Lung (tissue), 17 donors: ENCODE measurements at places on chromosomes 2 and 18.
A peak's percentile ranks its signal among the peaks of the same experiment; 100 is the strongest.

DNA sequence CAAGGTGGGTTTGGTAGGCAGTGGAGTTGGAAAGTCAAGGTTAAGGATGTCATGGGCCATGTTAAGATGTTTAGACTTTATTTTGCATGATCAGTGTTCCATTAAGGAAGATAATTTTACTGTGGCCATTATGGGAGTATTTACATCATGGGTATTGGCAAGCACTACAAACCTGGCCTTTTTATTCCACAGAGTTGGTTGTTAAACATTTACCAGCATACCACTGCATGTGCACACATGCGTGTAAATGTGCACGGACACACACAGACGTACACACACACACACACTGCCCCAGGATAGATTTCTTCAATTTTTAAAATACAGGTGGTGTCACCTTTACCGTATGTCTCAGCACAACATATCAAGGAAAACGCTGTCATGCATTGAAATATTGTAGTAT, 51.4 kb upstream of the ITGA6 start:
- no peak for DNase-seq

- no peak for DNase-seq
Observed at GRCh38 chr2:118848381-118849225, 1.2 kb upstream of the EN1 start.

GRCh38 chr2:232377319-232377718, 1.2 kb upstream of the ALPP start:
- DNase-seq = no peak

GRCh38 chr18:69022426-69022825, 224.5 kb downstream of the CCDC102B start:
- no peak for DNase-seq

DNA sequence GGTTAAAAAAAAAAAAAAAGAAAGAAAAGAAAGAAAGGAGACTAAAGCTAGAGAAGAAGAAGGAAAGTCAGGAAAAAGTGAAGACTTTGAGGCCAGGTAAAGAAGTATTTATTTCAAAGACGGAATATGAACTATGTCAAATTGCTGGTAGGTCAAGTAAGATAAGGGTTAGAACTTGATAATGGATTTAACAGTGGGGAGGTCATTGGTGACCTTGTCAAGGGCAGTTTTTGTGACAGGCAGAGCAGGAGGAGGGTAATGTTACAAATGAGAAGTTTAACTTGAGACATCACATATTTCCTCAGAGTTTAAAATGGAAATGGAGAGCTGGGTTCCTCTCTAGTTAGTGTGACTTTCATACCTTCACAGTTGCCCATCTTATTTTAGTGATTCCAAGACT, 9.5 kb downstream of the WDR7 start:
- no peak for DNase-seq

DNA sequence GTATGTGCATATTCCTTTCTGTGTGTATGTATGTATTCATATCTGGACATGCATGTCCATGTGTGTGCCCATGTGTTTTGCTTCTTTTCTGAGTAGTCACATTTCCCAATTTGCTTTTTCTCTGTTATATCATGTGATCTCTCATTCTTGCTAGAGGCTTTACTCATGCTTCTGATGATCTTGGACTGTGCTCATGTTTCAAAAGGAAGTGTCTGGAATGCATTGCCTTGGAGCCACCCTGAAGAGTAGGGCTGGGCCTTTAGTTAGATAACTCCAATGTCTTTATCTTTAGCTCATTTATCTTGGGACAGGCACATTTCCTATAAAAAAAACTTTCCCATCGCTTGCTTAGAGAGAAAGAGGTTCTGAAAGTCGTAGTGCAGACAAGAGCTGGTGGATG, 859.2 kb downstream of the CNTNAP5 start:
- peak; percentile 26 for DNase-seq

- DNase-seq = no peak
Observed at GRCh38 chr18:75076286-75076685, 132.7 kb downstream of the PTGR3 start.

GRCh38 chr2:69743847-69744264, 1.9 kb downstream of the ANXA4 start:
- DNase-seq = no peak

- DNase-seq = no peak
Observed at GRCh38 chr2:47501374-47502200, 98.6 kb downstream of the MSH2 start.

DNA sequence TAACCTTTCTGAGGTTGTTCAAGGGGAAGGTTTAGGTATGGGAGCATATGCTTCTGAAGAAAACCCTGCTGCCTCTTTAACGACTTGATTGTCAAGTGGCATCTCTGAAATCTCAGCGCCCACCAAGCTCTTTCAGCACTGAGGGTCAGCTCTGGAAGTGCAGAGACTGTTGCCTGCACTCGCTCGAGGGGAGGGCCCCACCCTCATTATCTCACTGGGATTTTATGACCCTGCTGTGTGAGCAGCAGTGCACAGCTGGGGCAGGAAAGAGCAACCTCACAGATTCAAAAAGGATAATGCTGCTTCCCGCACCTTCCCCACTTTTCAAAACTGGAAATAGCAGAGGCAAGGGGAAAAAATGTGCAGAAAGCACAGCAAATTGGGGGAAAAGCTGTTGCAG, 56.9 kb upstream of the SPRED2 start:
- no peak for DNase-seq

DNA sequence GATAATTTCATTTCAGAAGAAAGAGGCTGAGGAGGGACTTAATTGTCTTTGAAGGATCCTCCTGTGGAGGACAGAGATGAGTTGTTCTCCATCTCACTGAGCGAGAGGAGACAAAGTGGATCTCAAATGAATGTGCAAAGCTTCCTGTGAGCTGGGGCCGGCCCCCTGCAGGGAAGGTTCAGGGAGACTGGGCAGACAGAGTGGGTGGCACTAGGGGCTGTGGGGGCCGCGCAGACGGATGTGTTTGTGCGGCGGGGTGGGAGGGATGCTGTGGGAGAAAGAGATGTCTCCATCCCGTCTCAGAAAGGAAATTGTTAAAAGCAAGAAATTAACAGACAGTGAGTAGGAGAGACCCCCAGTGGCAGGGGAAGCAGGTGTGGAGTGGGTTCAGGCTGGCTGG, 29.1 kb downstream of the KLHL29 start:
- no peak for DNase-seq

DNA sequence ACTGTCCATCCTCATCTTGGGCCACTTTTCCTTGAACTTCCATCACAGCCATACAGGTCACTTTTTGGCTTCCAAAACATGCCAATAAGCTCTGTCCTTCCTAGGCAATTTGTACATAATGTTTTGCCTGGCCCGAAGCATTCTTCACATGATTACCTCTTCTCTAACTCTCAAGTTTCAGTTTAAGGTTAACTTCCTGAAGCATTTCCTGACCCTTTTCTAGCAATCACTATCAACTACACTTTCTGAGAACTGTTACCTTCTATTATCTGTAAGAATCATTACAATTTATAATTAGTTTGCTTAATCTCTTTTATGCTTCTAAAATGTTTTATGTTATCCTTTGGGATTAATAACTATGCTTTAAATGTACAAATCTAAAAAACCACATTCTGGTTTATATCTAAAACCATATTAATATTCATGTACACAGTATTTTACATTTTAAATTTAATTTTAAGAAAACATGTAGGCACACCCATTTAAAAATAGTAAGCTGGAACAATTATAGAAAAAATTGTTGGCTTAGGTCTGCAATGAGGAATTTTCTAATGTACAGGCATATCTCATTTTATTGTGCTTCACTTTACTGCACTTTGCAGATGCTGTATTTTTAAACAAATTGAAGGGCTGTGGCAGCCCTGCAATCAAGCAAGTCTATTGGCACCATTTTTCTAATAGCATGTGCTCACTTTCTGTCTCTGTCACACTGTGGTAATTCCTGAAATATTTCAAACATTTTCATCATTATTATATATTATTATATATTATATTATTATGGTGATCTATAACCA, 76.4 kb downstream of the C2orf74 start:
- DNase-seq = no peak

DNA sequence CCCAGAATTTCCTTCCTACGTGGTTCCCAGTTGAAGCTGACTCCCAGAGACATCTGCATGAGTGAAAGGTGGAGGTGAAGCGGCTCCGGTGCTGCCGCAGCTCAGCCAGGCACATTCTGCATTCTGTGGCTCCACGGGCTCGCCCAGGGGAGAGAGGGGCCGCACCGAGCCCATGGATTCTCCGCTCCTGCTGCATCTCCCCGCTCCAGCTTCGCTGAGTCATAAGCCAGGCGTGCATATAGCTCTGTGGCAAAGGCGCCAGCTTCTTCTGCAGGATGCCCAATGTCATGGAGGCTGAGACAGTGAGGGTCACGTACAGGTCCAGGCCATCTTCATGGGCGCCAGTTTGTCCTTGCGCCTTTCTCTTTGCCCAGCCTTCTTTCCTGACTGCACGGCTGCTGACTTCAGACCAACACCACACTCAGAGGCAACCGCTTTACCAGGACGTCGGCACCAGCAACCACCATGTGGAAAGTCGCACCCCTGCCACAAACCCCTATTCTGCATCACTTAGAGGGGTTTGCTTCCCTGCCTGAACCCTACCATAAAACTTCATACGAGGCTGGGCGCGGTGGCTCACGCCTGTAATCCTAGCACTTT, 215.7 kb downstream of the MGAT5 start:
- no peak for DNase-seq

GRCh38 chr2:209553913-209554312, 130.1 kb downstream of the MAP2 start:
- DNase-seq = no peak

DNA sequence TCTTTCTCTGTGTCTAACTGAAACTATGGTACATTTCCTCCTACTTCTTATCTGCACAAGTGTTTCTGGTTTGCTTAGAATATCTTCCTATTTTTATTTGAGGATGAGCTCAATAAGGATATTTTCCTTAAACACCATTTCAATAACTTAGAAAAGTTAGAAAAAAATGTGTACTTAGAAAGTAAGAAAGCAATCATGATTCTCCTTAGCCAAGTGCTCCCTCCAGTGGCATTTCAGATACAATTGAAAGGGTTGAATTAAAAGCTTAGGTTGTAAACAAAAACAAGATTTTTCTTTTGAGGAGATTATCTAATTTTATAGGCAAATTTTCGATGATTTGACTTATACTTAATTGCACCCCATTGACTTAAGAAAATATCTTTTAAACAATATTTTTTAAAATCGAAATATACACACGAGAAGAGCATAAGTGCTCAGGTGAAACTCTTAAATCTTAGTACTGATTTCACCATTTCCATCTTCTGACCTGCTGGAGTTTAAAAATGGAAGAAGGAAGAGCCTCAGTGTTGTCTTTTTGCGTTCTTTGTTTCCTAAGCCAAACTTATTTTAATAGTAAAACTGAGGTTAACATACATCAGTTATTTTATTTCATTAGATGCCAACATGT, 26.9 kb downstream of the C18orf63 start:
- DNase-seq = peak; percentile 90

- DNase-seq = no peak
Observed at GRCh38 chr2:120850551-120850950, 114.9 kb downstream of the GLI2 start.

- no peak for DNase-seq
Observed at GRCh38 chr18:59822612-59823550, 76.9 kb upstream of the PMAIP1 start.

DNA sequence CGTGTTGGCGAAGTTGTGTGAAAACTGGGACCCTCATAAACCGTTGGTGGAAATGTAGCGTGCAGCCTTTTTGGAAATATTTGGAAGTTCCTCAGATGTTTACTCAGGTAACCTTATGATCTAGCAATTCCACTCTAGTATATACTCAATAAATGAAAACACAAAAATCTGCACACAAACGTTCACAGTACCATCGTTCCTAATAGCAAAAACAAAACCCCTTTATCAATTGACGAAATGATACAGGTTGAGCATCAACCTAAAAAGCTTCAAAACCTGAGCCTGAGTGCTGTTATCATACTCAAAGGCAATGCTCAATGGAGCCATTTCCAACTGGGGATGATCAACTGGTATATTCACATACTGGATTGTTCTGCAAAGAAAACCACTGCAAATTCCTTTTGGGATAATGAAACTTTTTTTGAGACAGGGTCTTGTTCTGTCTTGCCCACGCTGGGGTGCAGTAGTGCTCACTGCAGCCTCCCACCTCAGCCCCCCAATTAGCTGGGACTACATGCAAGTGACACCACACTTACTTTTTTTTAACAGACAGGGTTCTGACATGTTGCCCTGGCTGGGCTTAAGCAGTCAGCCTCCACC, 777 bp upstream of the C18orf32 start:
- DNase-seq = no peak

GRCh38 chr2:147297820-147298219, 547.0 kb upstream of the ACVR2A start:
- DNase-seq = no peak

DNA sequence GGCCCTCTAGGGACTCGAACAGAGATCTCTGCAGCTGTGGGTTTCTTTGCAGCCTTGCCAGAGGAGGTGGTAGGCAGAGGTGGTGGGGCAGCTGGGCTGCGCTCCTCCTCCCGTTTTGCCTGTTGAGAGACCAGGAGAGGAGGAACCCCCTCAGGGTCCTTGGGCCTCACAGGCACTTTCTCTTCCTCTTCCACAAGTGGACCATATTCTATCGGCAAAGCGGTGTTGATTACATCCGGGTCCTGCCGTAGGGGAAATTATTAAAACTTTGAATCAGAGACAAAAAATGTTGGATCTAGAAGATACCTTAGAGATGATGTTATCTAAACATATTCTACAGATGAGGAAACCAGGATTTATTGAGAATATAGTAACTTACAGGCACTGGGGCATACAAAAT, 78.5 kb downstream of the CLIP4 start:
- no peak for DNase-seq

- peak; percentile 34 for DNase-seq
Observed at GRCh38 chr2:179646862-179647587, 214.4 kb downstream of the ZNF385B start.

DNA sequence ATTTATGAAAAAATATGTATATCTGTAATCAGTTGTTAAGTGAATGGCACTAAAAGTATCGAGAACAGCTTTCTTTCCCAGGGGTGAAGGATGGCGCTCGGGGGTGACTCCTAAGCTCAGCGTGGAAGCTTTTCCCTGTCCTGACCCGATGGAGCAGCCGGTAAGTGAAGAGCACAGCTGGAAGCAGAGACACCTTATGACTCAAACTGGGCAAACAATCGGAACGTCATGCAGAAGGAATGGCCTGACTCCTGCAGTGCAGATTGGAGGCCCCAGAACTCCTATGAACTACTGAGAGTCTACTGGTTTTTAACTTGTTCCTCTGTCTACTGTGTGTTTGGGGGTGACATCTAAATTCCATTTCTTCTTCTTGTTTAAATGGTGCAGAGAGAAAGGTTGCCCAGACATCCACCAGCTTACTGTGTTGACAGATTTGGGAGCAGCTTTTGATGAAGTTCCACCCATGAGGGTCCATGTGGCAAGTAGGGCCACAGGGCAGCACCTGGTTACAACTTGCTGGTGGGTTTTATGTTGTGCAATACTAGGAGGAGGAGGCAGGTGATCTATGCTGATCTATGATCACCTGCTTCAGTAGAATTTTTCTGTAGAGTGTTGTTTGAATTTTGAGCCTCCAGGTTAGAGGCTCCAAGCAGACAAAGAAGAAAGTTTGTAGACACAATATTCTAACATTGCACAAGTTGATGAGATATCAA, 52.8 kb upstream of the TMEM182 start:
- no peak for DNase-seq
